Naive thymus-derived CD8-positive, alpha-beta T cell (primary cell): ENCODE measurements at places on chromosomes 13 and 19.

- DNase-seq = no peak
Observed at GRCh38 chr19:18770663-18771327, 20.3 kb downstream of the COMP start.

DNA sequence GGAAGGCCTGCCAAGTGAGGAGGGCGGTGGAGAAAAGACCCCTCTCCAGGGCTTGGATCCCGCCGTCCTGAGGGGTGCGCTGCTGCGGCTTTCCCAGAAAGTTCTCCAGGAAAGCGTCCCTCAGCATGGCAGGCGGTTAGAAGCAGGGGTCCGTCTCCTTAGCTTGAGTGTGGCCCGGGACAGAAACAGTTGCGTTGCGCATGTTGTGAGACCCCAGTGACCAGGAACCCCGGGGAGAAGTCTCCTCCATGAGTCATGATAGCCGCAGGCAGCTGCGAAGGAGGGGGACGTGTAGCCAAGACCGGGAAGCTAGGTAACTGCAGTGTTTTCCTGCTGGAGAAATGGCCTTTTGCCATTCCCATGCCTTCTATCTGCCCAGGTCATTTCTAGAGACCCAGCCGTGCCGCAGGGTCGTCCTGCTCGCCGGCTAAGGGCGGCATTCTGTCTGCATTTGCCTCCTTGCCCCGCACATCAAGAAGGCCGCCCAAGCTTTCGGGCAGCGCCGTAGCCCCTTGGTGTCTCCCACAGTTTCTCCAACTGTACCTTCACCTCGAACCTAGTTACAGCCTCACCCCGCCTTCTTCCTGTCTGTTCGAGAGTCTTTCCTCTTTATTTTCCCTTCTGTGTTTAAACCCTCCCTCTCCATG lies 64.3 kb downstream of the TM9SF2 start:
- no peak for DNase-seq

DNA sequence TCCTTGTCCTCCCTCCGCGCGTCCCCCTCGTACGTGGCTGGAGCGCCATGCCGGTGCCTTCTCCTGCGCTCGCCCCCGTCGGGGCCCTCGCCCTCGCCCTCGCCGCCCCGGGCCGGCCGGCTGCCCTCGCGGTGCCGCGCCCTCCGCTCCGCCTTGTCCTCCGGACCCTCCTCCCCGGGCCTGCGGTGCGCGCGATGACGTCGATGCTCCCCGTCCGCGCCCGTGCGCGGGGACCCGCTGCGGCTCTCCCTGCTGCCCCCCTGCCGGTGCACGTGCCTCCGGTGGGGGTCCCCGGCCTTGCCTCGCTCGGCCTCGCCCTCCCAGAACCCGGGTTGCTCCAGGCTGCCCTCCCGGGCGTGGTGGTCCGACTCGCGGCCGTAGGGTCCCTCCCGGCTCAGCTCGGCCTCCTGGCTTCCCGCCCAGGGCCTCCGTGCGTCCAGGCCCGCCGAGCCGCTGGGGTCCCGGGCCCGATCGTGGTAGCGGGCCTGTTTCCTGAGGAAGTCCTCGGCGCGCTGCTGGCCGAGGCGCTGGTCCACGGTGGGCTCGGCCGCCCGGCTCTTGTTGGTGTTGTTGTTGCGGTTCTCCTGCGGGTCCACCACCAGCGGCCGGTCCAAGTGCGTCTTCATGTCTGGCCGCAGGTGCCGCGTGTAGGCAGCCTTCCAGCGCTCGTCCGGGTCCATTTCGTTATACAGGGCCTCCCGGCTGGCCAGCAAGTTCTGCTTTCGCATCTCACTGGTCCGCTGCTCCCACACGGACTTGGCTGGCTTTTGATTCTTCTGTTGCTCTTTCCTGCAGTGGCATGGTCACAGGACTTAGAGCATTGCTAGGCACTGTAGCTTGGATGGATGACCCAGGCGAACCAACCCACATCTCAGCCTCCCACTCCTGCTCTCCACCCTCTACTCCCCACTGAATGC lies 148.6 kb downstream of the IER2 start:
- no peak for DNase-seq

DNA sequence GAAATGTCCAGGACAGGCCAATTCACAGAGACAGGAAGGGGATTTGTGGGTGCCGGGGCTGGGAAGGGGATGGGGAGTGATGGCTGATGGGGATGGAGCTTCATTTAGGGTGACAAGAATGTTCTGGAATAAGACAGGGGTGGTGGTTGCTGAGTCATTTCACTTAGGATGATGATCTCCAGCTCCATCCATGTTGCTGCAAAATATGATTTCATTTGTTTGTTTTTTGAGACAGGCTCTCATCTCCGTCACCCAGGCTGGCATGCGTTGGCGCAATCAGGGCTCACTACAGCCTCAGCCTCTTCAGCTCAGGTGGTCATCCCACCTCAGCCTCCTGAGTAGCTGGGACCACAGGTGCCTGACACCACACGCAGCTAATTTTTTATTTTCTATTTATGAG lies 3.1 kb upstream of the JSRP1 start:
- DNase-seq = no peak

DNA sequence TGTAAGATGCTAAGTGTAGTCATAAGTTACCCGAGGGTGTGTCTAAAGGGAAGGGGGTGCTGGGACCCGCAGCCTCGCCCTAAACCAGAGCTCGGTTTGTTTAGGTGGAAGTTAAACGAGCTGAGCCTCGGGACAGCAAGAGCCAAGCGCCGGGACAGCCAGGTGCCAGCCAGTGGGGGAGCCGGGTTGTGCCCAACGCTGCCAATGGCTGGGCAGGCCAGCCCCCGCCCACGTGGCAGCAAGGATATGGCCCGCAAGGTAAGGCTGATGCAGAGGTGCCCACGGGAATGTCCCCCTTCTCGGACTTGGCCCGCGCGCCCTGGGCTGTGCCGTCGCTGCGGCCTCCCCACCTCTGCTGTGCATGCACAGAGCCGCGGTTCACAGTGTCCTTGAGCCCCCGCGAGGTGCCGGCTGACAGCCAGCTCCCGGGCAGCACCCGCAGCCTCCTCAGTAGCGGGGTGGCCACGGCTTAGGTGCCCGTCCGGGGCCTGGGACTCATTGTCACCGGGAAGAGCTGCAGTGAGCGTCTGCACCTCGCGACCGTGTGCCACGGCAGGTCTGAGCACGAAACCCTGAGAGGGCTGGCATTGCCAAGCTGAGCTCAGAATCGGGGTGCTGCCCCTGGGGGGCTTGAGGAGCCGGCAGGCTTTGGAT lies 9.3 kb upstream of the RPS15 start:
- DNase-seq = no peak

DNA sequence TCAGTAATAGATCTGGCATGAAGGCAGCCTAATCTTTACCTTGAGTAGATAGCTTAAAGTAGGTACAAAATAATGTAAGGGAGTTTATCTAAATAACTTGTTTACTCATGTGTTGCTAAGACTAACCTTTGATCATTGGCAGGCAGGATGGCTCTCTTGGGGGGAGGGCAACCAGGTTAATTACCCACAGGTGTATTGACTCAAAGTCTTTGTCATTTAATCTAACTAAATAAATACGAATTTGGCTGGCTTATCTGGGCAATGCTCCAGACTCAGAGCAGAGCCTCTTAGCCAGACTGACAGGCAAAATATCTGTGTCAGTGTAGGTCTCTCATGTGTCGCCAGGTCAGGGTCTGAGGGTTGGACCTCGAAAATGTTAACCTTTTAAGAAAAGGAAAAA lies 283.4 kb upstream of the KLHL1 start:
- DNase-seq = no peak

- no peak for DNase-seq
Observed at GRCh38 chr19:18648973-18649315, 12.1 kb downstream of the KLHL26 start.

DNA sequence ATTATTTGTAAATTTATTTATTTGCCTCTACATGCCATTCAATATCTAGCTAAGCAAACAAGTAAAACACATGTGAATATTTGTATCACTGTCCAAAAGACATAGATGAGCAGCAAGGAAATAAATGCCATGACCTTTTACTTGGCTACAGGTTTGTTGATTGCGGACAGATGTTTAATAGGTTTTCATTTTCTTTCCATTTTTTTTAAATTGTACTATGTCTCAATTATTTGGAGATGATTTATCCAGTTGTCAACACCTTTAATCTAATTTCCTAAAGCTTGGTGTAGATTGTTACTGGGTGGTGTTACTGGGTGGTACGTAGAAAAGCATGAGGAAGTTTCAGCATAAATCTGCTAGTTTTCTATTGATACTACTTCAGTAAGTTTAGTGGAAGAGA lies 560.6 kb upstream of the SPRY2 start:
- no peak for DNase-seq

DNA sequence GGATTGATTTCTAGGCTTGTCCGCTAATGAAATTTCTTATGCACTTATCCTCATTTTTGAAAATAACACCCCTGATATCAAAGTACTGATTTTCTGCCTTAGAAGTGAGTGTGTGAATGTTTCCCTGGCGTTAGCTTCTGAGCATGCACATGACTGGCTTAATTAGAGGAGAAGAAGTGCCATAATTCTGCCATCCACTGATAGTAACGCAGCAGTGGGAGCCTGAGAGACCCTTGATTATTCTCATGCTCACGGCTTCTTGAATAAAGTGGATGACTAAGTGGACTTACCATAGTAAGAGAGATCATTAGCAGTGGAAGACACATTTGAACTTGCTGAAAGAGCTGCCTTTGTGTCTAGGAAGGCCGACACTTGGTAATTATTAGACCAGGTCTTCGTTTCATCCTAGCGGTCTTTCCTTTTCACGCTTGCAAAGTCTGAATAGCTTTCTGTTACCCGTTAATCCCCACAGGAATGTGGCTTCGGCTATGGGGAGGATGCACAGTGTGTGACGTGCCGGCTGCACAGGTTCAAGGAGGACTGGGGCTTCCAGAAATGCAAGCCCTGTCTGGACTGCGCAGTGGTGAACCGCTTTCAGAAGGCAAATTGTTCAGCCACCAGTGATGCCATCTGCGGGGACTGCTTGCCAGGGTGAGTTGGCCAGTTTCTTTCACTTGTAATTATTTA lies 45.3 kb downstream of the TNFRSF19 start:
- DNase-seq = no peak

DNA sequence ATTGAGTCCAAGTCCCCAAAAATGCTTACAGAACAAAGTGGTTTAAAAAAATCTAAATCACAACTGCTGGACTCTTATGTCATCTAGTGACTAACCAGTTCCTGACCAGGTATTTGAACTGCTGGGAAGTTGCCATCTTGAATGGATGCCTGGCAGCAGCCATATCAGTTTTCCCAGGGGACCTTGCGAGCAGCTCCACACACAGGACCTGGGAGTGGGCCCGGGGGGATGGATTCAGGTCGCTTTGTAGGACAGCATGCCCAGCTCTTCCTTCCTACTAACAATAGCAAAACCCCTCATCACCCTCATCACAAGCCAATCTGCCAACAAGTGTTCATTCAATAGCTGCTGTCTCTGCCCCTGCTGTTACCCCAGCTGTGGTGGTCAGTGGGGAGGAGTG lies 65.3 kb downstream of the KCTD15 start:
- no peak for DNase-seq

DNA sequence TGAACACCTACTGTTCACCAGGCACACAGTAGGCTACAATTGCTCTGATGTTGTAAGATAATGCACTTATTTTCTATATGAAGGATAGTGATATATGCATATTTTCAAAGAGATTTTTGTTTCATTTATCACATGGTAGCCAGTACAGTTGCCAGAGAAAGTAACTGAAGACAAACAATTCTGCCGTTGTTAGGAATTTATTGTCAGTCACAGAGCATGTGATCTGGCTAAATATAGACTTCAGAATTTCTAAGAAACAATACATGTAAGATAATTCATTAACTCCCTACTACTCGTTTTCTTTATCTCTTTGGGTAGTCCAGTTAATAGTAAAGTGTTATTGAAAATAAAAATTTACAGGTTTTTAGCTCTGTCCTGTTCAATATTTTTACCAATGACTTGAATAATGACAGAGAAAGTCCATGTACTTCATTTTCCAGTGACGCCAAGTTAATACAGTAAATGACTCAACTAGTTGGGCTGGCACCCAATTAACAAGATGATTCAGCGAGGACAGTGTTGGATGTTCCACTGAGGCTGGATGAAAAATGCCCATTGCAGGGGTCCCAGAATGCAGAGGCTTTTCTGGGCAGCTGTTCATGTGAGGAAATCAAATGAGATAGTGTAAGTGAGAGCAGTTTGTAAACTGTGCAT lies 35.6 kb downstream of the GJA3 start:
- DNase-seq = no peak

- no peak for DNase-seq
Observed at GRCh38 chr13:24459234-24459633, 53.3 kb downstream of the PARP4 start.

DNA sequence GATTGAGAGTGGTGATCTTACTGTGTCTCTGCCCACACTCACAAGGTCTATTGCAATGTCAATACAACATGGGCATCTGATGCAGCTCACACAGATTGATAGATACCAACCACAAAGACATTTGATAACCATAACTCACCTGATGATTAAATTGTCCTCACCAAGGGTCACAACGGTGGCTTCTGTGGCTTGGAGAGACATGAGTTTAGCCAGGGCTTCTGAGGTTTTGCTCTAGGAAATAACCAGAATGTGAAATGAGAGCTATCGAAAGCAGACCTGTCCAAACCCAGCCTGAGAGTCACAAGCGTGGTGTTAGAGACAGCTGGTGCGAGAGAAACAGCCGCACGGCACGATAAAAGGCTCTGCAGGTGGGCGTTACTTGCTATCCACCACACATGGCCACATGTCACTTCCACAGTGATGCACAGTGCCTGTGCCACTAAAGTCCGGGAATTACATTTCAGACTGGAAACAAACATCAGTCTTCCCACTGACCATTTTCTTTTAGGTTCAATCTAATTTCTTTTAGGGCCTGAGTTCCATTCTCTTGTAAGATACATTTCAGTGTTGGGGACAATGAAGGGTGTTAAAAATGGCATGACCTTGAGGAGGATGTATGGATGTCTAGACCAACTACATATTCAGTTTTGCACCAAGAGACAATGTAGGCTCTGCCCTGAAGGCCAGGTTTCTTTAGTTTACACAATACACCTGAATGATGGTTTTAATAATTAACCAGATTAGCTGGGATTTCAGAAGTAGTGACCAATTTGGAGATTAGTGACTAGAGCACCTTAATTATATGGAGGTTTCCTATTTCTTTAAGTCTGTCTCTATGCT lies 53.7 kb downstream of the ATP7B start:
- no peak for DNase-seq

- no peak for DNase-seq
Observed at GRCh38 chr13:105920370-105920769, 615.1 kb downstream of the EFNB2 start.
